Activated T-helper 2 cell treated with anti-CD3 and anti-CD28 coated beads, Interferon-gamma antibody, Interleukin-2, Interleukin-4, amounts not matched to agents 10 μg/mL and 5 μg/mL and 100 μg/mL, durations not matched to agents 14 hours and 24 hours and 36 hours (primary cell): ENCODE measurements at places on chromosomes 3 and 15.

DNA sequence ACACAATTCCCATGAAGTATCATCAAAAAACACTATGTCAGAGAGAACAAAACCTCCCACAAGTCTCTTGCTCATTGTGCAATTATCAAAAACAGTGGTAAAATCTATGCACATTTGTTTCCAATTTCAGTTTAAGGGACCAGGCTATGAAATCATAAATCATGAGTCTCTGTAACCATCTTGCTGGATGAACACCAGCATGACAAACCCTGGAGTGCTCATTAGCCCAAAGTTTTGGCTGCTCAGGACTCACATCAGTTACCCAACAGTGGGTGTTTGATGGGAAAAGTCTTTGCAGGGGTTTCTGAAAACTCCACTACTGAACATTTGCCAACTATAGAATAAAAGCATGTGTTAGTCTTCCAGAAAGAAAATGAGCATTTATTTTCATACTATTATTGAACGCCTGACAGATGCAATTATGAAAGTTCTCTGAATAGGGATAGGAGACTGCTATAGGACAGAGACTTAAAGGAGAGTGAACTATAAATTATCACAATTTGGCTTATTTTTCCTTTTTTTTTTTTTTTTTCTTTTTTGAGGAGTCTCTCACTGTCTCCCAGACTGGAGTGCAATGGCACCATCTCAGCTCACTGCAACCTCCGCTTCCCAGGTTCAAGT is 240.8 kb upstream of the KCNMB2 start:
- no peak for DNase-seq

DNA sequence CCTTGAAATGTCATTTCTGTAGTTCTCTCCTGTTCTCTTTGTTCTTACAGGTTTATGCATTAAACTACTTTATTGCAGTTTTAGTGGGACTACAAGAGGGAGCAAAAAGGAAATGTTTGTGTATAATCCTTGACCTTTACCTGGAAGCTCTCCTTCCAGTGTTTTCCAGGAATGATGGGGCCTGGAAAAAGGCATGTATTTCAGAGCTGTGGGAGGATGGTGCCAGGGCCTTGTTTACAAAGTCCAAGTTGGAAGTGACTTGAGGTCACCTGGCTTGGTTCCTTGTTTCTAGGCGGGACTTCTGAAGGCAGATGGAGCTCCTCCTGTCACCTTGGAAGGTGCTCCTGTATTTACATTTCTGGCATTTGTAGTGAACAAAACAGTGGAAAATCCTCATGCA is 15.1 kb downstream of the ACVR2B start:
- no peak for DNase-seq

DNA sequence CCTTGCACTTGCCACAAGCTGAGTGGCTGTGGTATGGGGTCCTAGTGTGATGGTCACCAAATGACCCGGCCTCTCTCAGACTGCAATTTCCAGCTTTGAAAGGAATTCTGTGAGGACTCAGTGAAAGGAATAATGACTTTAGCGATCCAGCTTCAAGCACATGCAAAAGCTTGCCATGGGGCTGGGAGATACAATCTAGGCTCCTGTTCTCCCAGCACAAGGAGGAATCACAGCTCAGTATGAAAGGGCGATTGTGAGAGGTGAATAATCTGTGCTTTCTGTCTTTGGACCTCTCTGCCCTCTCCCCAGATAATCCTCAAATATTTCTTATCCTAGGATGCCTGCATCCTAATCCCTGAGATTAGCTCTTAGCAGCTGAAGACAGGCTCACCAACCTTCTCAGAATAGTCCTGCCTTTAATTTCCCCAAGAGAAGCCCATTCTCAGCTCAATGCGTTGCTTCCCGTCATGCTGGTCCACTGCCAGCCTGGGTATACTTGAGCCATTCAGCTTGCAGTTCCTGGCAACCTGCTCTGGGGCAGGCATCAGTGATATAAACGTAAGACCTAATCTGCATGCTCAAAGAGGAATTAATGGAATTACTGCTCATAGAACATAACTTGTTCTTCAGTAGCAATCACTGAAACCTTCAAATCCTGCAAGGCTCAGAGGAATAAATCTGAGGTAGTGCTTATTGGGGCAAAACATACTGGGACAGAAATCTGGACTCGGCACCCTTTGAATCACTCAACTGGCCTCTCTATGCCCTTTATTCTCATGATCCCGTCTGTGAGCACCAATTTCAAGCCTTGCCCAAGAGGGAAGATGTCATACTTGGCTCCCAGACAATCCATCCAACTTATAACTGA is 15.1 kb downstream of the TLNRD1 start:
- no peak for DNase-seq

- no peak for DNase-seq
These were observed 148.7 kb upstream of the TGFBR2 start for GRCh38 chr3:30457726-30458125.

DNA sequence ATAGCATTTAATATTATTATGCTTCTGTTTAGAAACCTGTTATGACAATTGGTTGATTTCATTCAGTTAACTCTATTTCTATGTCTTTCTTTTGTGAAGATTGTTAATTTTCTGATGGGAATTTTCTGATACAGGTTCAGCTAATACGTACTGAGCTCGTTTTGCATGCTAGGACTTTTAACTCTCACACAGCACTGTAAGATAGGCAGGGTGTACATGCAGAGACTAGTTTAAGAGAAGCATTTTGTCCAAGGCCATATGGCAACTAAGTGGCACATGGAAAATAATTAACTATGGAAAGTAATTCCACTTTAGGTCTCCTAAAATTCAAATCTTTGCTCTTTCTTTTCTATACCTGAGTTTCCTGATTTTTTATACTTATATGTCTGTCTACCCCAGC is 81.9 kb downstream of the IL1RAP start:
- no peak for DNase-seq
